Hematopoietic multipotent progenitor cell treated with erythropoietin and hydrocortisone succinate and interleukin-3 and kit ligand, for 17 days (in vitro differentiated cells): ENCODE measurements at places on chromosomes 5 and 9.

DNA sequence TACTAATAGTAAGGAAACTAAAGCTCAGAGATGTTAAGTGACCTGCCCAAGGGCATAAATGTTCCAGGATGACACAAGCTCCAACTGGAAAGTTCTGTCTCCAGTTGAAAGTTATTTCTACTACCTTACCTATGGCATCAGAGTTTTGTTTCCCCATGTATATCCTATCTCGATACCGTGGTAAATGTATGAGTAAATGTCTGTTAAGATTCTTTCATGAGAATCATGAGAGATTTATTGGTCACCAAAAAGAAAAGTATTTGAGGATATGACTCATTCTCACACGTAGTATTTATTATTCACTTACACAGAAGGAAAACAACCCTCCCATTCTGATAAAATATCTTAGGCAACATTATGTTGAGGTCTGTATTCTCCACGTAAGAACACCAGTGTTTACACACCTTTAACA, 11.1 kb upstream of the SHOC1 start:
- DNase-seq = no peak

GRCh38 chr5:122064992-122065391, 13.1 kb downstream of the LOX start:
- DNase-seq = no peak

- no peak for DNase-seq
Observed at GRCh38 chr9:134531220-134531970, 110.2 kb upstream of the COL5A1 start.

DNA sequence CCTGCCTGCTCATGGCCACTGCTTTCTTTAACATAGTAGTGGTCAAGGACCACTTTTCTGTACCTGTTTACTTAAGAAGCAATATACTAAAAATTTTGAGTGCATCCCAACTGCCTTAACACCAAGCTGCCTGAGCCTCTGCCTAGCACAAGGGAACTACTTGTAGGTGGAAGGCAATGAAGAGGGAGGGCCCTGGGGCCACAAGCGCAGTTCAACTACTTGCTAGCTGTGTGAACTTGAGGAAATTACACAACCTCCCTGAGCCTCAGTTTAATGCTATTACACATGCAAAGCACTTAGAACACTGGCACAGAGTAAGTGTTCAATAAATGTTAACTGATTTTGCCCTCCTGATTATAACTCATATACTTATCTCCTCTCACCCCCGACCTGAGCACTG, 6.3 kb downstream of the ARL15 start:
- DNase-seq = no peak

DNA sequence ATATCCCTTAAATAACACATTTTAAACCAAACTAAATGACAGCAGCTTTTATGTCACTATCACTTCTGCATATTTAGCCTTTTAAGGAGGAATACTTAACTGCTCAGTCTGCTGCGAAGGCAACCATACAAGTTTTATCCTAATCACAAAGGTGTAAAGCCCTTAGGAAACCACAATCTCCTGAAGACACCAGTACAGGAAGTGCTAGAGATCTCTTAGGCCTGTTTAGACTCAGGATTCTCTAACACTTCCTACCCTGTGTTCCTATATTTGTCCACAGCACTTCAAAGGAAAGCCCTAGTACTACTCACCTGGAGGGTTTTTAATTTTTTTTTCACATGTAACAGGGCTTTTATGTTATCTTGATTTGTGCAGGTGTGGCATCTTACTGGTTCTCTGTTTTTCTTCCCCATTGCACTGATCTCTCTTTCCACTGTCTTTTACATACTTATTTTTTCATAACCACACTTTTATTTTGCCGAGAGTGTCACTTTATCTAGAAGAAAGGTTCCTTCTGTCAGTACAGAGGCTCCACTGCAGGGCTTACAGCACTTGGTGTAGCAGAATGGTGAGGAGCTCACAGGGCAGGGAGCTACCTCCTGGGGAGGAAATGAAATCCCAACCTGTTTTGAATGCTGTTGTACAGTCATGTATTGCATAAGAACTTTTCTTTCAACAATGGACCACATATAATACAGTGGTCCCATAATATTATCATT, 1060.6 kb upstream of the ACO1 start:
- DNase-seq = no peak
